Pancreas (tissue), 10 donors: ENCODE measurements at places on chromosomes 5 and 9.

- DNase-seq: no peak
Observed at GRCh38 chr5:58731641-58732040, 148.8 kb downstream of the RAB3C start.

GRCh38 chr9:7342229-7342628, 457.3 kb downstream of the DMAC1 start:
- DNase-seq: no peak

DNA sequence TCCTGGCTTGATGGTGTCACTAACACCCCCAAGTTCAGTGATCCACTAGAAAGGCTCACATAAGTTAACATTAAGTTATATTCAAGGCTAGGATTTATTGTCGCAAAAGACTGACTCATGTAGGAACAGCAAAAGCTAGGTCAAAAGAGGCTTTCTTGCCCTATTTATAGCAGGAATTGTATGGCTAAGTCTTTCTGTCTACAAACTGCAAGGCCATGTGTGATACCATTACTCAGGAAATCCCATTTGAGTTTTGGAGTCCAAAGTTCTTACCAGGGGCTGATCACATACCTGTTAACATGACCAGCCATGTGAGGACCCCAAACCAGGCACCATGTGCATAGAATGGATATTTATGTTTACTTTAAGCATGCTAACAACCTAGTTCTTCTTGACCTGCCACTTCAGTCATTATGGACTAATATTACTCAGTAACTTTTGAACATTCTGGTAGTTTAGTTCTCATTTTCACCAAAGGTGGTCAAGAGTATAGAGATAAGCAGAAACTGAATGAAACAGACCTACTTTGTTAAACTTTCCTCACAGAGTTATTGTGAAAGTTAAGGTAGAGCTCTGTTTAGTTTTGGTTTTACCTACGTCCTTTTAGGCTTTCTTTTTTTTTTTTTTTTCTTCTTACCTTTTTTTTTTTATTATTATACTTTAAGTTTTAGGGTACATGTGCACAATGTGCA, 281.1 kb downstream of the FER start:
- DNase-seq: no peak

DNA sequence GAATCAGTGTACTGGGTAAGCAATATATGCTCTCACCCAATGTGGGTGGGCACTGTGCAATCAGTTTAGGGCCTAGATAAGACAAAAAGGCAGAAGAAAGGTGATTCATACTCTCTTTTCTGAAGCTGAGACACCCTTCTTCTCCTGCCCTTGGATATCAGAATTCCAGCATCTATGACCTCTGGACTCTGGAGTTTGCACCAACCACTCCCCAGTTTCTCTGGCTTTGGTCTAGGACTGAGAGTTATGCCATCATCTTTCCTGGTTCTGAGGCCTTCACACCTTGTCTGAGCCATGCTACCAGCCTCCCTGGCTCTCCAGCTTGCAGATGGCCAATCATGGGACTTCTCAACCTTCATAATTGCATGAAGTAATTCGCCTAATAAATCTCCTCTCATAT, 724.6 kb upstream of the TYRP1 start:
- no peak for DNase-seq

DNA sequence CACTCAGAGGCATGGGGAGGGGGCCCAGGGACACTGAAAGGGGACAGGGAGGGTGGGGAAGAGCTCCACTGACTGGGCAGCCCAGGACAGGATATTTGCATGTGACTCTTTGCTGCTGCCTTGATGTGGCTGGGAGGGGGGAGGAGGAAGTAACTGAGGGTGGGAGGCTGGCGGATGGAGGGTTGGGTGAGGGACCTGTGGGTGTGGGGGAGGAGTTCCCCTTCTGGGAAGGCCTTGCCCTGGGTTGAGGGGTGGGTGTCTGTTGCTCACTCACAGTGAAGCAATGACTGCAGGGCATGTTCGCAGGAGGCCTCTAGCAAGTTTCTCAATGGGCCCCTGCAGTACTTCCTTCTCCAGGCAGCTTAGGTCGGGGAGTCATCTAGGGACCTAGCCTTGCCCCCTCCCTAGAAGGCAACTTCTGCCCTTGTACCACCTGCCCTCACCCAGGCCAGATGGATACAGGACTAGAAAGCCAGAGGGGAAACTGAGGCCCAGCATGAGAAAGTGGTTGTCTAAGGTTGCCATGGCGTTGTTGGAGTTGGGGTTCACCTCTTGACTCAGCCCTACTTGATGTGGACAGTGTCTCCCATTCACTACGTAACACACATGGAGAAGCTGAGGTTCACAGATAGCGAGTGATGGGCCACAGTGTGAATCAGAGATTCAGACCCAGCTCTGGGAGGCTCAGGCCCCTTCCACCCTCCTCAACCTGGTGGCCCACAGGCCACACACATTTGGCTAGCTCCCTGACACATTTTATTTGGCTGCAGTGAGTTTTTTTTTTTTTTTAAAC, 3.0 kb downstream of the GRK6 start:
- DNase-seq: no peak

- no peak for DNase-seq
Observed at GRCh38 chr5:36982146-36982545, 105.6 kb downstream of the NIPBL start.

- no peak for DNase-seq
Observed at GRCh38 chr5:135047347-135047695, 13.3 kb upstream of the PITX1 start.

DNA sequence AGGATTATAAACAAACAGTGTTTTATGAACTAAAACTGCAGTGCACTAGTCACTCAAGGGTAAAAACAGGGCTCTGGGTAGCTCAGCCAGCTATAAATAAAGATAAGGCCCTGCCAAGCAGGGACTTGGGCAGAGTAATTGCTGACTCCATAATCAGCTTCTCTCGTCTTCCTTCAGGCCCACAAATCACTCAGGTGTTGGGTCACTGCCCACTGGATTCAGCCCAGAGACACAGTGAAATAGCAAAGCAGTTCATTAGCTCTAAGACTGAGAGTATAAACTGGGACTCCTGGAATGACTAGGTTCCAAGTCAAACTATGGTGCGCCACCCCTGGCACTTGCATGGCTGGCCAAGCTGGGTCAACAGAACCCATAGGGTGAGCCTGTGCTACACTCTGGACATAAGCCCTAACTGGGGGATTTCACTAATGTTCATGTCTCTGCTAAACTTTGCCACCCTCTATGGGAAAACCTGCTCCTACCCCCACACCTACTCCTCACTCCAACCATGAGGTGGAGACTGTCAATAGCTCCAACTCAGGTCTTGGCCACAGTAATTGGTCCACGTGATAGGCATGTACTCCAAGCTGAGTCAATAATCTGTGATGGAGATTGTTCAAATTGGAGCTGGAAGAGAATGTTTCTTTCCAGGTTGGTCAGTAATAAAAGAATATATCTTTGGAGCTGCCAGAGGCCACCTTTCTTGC, 158.5 kb downstream of the SLIT3 start:
- peak; percentile 58 for DNase-seq

DNA sequence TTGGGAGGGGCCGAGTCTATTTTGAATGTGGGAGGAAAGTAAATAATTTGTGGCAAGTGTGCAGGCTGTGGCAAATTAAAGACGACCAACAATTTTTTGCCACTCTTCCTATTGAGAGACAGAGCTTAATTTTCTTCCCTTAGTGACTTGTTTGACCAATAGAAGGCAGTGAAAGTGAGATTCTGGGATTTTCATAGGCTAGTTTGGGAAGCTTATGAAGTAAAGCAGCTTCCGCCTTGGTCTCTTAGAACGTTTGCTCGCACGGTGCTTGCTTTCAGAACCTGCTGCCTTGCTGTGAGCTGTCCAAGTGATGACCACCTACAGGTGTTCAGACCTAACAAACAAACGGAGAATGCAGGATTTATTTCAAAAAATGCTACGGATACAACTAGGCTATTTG, 6.7 kb upstream of the OR1N2 start:
- DNase-seq: no peak

DNA sequence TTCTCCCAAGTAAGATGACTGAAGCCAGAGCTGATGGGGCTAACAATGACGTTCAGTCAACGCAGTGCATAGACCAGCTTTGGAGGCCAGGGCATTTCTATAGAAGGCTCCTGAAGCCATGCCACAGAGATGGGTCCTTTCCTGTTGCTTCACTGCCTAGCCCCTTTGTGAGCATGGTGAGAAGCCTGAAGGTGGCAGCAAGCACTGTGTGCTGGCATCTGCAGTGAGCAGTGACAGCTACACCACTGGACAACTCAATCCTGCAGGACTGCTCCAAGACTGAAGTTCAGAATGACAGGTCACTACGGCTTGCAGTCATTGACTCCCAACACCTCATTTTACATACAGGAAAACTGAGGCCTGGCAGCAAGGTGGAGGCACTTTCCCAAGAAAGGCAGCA, 229.0 kb downstream of the TSSK1B start:
- no peak for DNase-seq

- no peak for DNase-seq
Observed at GRCh38 chr9:113298311-113298710, 4.9 kb downstream of the RNF183 start.

DNA sequence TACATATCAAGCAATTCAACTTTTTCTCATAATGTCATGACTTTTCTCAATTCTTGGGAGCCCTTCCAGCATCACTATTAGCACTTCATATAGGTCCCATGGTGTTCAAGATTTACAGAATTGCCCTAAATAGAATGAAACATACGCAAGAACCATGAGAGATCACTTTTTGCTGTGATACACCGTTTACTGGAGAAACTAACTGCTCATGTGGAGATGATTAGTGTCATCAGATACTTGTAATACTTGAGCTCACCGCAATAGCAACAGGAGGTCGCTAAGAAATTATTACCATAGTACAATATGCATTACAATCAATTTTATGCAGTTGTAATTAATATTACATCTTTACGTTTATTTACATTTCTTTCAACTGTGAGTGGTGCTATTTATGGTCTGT, 4.8 kb upstream of the PCSK5 start:
- no peak for DNase-seq

DNA sequence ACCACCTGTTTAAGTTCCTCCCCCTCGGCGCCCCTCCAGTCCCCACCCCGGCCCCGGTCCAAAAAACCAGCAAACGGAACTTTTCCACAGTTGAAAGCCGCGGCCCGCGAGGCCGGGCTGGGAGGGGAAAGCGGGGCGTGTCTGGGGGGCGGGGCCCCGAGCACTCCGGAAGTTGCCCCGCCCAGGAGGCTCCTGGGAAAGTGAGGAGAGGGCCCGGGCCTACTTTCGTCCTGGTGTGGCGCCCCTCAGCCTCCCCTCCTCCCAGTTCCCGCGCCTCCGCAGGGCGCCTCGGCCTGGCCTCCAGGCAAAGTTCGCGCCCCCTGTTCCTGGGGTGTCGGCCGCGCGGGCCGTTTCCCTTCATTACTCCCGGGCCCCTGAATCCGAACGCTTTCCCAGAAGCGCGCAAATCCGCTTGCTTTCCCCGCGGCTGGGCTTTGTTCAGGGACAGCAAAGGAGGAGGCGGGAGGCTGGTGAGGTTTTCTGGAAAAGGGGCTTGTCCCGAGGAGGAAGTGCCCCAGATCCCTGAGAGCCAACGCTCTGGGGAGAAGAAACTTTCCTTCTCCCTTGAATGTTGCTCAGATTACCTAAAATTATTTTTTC, 4.5 kb upstream of the DMRT3 start:
- peak; percentile 70 for DNase-seq

DNA sequence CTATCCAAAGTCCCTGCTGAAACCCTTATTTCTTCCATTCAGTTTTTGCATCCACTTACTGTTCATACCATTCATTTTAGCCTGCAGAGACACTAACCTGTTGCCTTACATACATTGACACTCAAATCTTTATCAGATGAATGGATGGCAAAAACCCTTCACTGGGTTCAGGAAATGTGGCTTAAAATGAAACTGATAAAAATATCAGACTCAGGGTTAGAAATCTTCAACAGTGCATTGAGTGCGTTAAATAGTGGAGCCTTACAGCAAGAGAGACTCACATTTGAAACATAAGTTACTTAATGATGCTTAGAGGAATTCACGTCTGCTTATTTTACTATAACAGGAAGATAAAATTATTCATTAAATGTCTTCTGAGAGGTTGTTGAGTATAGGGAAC, 28.0 kb upstream of the BNC2 start:
- DNase-seq: no peak

DNA sequence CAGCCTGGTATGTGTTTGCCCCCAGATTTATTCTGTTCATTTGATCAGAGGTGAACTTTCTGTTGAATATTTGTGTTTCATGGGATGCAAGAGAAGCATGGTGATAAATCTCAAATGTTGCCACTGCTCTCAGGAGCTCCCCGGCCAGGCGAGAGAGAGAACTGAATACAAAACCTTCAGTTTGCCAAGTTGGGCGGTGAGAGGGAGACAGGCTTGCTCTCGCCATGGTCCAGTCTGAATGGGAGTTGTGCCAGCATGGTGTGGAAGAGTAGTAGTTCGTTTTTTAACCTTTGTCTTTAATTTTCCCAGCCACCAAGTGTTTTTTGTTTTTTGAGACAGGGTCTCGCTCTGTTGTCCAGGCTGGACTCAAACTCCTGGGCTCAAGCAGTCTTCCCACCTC, 2.7 kb downstream of the NTMT1 start:
- no peak for DNase-seq

DNA sequence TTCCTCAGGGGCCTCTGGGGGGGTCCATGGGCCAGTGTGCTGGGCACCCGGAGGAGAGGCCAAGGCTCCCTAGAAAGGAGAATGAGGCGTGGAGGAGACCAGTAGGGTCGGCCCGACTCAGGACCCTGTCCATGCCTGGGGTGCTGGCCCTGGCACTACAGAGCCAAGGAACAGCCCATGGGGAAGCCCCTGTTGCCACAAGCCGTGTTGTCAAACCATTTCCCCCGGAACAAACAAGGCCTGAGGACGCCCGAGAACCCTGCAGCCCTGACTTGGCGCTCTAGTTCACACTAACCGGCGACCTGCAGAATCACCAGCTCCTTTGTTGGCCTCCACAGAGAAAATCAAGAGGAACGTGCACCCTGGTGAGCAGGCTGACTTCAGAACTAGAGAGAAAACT, 41.6 kb upstream of the SLC12A7 start:
- no peak for DNase-seq

DNA sequence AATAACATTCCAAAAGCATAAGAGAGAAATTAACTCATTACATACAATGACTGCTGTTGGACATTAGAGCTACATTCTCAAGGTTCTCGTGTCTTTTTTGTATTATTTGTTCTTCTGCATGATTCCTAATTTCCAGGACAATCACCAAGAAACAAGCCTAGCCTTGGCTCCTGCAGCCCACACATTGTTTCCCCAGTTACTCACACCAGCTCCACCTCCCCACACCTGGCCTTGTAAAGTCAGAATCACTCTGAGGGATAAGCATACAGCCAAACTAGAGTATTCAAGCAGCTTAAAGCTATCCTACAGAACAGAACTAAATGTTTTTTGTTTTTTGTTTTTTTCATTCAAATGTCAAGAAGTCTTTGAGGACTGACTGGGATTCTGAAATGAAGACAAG, 189.2 kb downstream of the HINT1 start:
- DNase-seq: peak; percentile 6
